ENCODE measurements at places on chromosomes 12 and 14.

DNA sequence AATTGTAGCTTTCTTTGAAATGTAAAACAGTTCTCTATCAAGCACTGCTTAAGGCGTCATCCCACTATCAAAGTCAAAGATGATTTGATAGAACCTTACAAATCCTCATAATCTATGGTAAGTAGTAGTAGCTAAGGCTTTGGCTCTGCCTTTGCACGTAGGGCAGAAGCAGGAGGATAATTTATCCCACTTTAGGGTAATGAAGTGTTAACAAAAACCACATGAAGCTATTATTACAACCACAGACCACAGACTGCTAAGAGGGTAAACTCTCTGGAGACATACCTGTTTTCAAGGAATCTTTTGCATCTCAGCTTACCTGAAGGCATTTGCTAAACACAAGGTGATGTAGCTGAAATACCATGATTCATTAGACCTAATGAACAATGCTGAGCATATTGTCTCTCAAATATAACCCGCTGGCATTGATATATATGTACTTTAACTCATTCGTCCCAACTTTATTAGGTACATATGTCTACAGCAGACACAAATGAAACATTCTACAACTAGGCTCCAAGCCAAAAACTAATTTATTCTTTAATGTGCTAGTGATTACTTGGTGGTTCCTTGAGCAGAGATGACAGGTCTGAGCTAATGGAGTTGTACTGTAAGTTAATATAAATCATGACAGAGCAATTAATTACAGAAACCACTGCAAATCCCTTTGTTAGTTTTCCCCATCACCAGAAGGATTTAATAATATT is 368.8 kb downstream of the ETNK1 start:
- no peaks in the 10 kb centered on the region for H3K27me3 ChIP-seq
- H3K27ac ChIP-seq = no peak overlapping the region
- no peak overlapping the region for H3K4me3 ChIP-seq
- DNase-seq = no peak
- H3K4me1 ChIP-seq = no peaks in the 10 kb centered on the region
- H3K36me3 ChIP-seq = no peaks in the 10 kb centered on the region

GRCh38 chr12:53791735-53792326 is 40.1 kb upstream of the CISTR start:
- no peak overlapping the region for H3K27ac ChIP-seq
- DNase-seq = peak; percentile 42
- no peaks in the 10 kb centered on the region for H3K36me3 ChIP-seq
- H3K4me1 ChIP-seq = no peaks in the 10 kb centered on the region
- peaks cover 3% of the 10 kb centered on the region for H3K27me3 ChIP-seq

- H3K27me3 ChIP-seq = peaks cover 35% of the 10 kb centered on the region
- H3K36me3 ChIP-seq = no peaks in the 10 kb centered on the region
- no peak for DNase-seq
- H3K27ac ChIP-seq = no peak overlapping the region
Measured at GRCh38 chr12:53770281-53770680, 18.5 kb upstream of the CISTR start.

DNA sequence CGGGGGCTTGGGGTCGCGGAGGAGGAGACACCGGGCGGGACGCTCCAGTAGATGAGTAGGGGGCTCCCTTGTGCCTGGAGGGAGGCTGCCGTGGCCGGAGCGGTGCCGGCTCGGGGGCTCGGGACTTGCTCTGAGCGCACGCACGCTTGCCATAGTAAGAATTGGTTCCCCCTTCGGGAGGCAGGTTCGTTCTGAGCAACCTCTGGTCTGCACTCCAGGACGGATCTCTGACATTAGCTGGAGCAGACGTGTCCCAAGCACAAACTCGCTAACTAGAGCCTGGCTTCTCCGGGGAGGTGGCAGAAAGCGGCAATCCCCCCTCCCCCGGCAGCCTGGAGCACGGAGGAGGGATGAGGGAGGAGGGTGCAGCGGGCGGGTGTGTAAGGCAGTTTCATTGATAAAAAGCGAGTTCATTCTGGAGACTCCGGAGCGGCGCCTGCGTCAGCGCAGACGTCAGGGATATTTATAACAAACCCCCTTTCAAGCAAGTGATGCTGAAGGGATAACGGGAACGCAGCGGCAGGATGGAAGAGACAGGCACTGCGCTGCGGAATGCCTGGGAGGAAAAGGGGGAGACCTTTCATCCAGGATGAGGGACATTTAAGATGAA is 630 bp downstream of the FOS start:
- H3K27me3 ChIP-seq = peaks cover 22% of the 10 kb centered on the region
- H3K36me3 ChIP-seq = peaks cover 25% of the 10 kb centered on the region
- peak overlapping the region; percentile 93 for H3K4me3 ChIP-seq
- peak; percentile 79 for DNase-seq

DNA sequence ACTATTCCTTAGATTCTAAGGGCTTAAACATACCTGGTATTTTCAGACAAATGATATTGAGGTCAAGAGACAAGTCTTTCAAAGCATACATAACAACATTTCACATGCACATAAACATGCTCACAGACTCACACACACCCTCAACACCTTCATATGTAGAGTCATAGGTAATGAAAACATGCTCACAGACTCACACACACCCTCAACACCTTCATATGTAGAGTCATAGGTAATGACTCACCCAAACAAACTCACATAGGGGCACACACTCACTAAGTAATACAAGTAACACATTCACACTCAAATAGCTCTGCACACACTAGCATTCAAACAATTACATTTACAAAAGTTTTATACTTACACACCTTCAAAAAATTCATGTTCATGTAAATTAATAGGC is 975.5 kb downstream of the TMEM121 start:
- H3K4me1 ChIP-seq = peaks cover 26% of the 10 kb centered on the region
- H3K36me3 ChIP-seq = no peaks in the 10 kb centered on the region
- no peak overlapping the region for H3K27ac ChIP-seq
- H3K4me3 ChIP-seq = no peak overlapping the region

DNA sequence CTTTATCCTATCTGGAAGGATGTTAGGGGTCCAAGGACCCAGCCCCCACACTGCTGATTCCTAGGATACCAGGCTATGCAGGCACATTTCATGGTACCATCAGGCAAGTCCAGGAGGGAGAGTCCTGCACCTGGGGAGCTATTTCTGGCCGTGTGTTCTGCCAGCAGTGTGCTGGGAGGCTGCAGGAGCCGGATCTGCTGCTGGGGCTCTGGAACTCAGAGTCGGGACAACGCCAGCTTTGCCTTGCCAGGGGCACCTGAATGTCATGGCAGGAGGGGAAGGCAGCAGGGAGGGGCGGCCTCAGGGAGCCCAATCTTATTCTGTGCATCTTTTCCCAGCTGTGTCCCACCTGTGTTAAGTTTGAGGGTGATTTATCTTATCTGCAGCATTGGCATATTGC is 17.8 kb downstream of the SRRM4 start:
- H3K27ac ChIP-seq = no peak overlapping the region
- H3K27me3 ChIP-seq = no peaks in the 10 kb centered on the region
- no peak overlapping the region for H3K4me3 ChIP-seq
- no peak for DNase-seq

DNA sequence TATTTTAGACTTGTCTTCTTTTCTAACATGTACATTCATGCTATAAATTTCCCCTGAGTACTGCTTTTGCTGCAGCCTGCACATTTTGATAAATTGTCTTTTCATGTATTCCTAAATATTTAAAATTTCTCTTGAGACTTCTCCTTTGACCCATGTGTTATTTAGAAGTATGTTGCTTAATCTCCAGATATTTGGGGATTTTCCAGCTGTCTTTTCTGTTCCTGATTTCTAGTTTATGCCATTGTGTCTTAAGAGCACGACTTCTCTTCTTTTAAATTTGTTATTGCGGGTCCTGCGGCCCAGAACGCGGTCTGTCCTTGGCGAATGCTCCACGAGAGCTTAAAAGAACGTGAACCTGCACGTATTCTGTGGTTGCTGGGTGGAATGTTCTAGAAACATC is 136.4 kb downstream of the KIF26A start:
- no peaks in the 10 kb centered on the region for H3K4me1 ChIP-seq
- no peaks in the 10 kb centered on the region for H3K27me3 ChIP-seq
- H3K27ac ChIP-seq = no peak overlapping the region

DNA sequence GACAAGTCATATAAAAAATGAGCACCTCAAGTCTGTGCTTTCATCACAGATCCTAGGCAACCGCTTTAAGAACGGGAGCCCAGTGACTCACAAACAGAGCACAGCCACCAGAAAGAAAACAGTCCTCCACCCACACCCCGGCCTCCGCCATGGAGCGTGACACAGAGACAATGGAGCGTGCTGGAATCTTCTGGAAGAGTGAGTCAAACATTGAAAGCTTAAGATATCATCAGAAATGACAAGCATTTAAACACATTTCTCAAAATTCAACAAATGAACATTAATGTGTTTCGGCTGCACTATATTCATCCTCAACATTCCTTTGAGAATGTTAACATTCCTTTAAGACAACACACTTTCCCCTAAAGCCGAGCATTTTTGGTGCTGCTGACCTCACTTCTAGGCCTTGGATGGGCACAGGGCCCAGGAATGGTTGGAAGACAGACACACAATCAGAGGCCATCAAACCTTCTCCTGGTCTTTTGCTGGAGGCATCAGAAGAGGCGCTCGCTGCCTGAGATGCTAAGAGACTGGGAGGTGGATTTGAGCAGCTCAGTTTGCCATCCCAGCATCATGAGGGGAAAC is 23.6 kb upstream of the TMEM132D start:
- H3K27me3 ChIP-seq = peaks cover 6% of the 10 kb centered on the region
- no peaks in the 10 kb centered on the region for H3K4me1 ChIP-seq
- DNase-seq = no peak
- no peak overlapping the region for H3K27ac ChIP-seq

GRCh38 chr12:126843915-126844669 is 1422.9 kb upstream of the TMEM132C start:
- no peaks in the 10 kb centered on the region for H3K36me3 ChIP-seq
- no peak overlapping the region for H3K27ac ChIP-seq
- H3K4me1 ChIP-seq = no peaks in the 10 kb centered on the region
- DNase-seq = no peak

- peaks cover 3% of the 10 kb centered on the region for H3K27me3 ChIP-seq
- H3K4me1 ChIP-seq = no peaks in the 10 kb centered on the region
- H3K4me3 ChIP-seq = no peak overlapping the region
- H3K36me3 ChIP-seq = peaks cover 3% of the 10 kb centered on the region
Measured at GRCh38 chr12:32671930-32672780, 6.9 kb upstream of the DNM1L start.

GRCh38 chr12:51820526-51821439 is 27.7 kb downstream of the FIGNL2 start:
- H3K4me1 ChIP-seq = peaks cover 6% of the 10 kb centered on the region
- peak; percentile 74 for DNase-seq
- no peaks in the 10 kb centered on the region for H3K27me3 ChIP-seq
- H3K4me3 ChIP-seq = peak overlapping the region; percentile 60

DNA sequence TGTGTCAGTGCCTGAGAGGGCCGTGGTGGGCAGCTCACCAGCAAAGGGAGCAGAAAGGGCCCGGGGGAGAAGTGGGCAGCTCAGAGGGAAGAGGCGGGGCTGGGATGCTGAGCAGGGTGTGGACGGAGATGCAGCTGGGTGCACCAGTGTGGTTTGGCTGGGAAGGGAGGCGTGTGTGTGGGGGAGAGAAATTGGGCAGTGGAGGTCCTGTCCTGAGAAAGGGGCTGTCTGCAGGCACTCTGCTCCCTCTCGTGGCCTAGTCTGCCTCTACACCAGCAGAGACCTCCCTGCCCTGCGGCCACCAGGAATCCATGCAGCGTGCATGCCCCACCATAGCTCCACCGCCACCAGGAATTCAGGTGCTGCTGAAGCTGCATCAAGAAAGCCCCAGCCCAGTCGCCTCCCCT is 6.4 kb downstream of the TMEM121 start:
- H3K27me3 ChIP-seq = no peaks in the 10 kb centered on the region
- H3K4me1 ChIP-seq = peaks cover 13% of the 10 kb centered on the region
- no peak overlapping the region for H3K27ac ChIP-seq

- no peak overlapping the region for H3K27ac ChIP-seq
- no peak overlapping the region for H3K4me3 ChIP-seq
- H3K36me3 ChIP-seq = peaks cover 2% of the 10 kb centered on the region
Measured at GRCh38 chr12:94123127-94123526, 25.2 kb upstream of the PLXNC1 start.

DNA sequence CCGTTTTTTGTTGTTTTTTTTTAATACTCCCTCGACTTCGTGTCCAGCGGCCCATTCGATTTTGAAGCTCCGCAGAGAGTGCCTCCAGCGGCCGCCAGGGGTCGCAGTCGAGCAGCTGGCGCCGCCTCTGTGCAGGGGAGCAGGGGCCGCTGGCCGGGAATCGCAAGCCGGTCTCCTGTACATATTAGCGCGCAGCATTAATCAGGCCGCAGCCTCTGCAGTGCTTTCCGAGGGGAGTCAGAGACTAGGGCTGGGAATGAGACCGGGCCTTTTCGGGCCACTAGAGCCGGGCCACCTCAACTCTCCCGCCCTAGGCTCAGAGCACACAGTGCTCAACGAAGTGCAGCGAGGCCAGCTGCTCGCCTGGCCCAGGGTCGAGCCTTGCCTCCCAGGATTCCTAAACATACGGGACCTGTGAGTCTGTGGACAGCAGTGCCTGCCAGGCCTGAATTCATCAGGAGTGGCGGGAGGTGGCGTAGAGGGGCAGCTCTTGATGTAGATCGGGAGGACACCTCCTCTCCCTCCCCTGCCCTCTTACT is 81.8 kb downstream of the EMP1 start:
- H3K4me1 ChIP-seq = peaks cover 3% of the 10 kb centered on the region
- H3K36me3 ChIP-seq = no peaks in the 10 kb centered on the region
- peaks cover 27% of the 10 kb centered on the region for H3K27me3 ChIP-seq
- DNase-seq = peak; percentile 67
- H3K4me3 ChIP-seq = no peak overlapping the region
- H3K27ac ChIP-seq = no peak overlapping the region

GRCh38 chr12:86634456-86635410 is 378.5 kb upstream of the MGAT4C start:
- H3K27me3 ChIP-seq = no peaks in the 10 kb centered on the region
- H3K27ac ChIP-seq = no peak overlapping the region
- no peak for DNase-seq
- no peaks in the 10 kb centered on the region for H3K4me1 ChIP-seq

GRCh38 chr12:54734196-54734950 is 86.2 kb upstream of the DCD start:
- DNase-seq = no peak
- peaks cover 40% of the 10 kb centered on the region for H3K4me1 ChIP-seq
- H3K27ac ChIP-seq = no peak overlapping the region
- H3K4me3 ChIP-seq = no peak overlapping the region

GRCh38 chr12:15268927-15269552 is 47.8 kb upstream of the RERG start:
- H3K27me3 ChIP-seq = no peaks in the 10 kb centered on the region
- peak; percentile 56 for DNase-seq
- H3K4me3 ChIP-seq = no peak overlapping the region
- no peak overlapping the region for H3K27ac ChIP-seq
- no peaks in the 10 kb centered on the region for H3K36me3 ChIP-seq
- no peaks in the 10 kb centered on the region for H3K4me1 ChIP-seq

- no peaks in the 10 kb centered on the region for H3K4me1 ChIP-seq
- DNase-seq = no peak
- H3K4me3 ChIP-seq = no peak overlapping the region
Measured at GRCh38 chr12:124026755-124027745, 54.0 kb downstream of the ZNF664 start.

GRCh38 chr14:99207456-99207855 is 64.5 kb downstream of the BCL11B start:
- DNase-seq = no peak
- H3K27ac ChIP-seq = peak overlapping the region; percentile 95
- H3K36me3 ChIP-seq = peaks cover 47% of the 10 kb centered on the region
- H3K27me3 ChIP-seq = no peaks in the 10 kb centered on the region

- H3K27me3 ChIP-seq = no peaks in the 10 kb centered on the region
- no peaks in the 10 kb centered on the region for H3K36me3 ChIP-seq
- no peak overlapping the region for H3K4me3 ChIP-seq
- no peaks in the 10 kb centered on the region for H3K4me1 ChIP-seq
Measured at GRCh38 chr12:42802785-42803189, 213.2 kb upstream of the PRICKLE1 start.

GRCh38 chr12:118982302-118982701 is 961 bp downstream of the SRRM4 start:
- H3K4me1 ChIP-seq = no peaks in the 10 kb centered on the region
- H3K27me3 ChIP-seq = peaks cover 40% of the 10 kb centered on the region
- H3K4me3 ChIP-seq = no peak overlapping the region
- DNase-seq = no peak
- no peak overlapping the region for H3K27ac ChIP-seq
- H3K36me3 ChIP-seq = no peaks in the 10 kb centered on the region
